Stimulated activated CD8-positive, alpha-beta memory T cell treated with anti-CD3 and anti-CD28 coated beads, Interleukin-15, amount 100 ng/mL, for 4 hours (primary cell): ENCODE measurements at places on chromosomes 13 and 19.

- no peak for DNase-seq
Observed at GRCh38 chr13:99828123-99828522, 143.4 kb downstream of the ZIC5 start.

DNA sequence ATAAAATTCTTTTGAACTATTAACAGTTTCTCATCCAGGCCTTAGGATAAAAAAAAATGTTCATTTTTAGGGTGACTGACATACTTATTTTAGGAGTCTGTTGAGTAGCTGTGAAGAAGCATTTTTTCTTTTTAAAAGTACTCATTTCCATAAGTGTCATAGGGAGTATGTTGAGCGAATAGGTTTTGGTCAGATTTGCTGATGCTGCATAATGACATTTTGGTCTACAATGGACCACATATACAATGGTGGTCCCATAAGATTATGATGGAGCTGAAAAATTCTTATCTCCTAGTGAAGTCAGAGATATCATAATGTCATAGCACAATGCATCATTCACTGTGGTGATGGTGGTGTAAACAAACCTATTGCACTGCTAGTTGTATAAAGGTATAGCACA, 17.4 kb downstream of the NBEA start:
- DNase-seq, result no peak

DNA sequence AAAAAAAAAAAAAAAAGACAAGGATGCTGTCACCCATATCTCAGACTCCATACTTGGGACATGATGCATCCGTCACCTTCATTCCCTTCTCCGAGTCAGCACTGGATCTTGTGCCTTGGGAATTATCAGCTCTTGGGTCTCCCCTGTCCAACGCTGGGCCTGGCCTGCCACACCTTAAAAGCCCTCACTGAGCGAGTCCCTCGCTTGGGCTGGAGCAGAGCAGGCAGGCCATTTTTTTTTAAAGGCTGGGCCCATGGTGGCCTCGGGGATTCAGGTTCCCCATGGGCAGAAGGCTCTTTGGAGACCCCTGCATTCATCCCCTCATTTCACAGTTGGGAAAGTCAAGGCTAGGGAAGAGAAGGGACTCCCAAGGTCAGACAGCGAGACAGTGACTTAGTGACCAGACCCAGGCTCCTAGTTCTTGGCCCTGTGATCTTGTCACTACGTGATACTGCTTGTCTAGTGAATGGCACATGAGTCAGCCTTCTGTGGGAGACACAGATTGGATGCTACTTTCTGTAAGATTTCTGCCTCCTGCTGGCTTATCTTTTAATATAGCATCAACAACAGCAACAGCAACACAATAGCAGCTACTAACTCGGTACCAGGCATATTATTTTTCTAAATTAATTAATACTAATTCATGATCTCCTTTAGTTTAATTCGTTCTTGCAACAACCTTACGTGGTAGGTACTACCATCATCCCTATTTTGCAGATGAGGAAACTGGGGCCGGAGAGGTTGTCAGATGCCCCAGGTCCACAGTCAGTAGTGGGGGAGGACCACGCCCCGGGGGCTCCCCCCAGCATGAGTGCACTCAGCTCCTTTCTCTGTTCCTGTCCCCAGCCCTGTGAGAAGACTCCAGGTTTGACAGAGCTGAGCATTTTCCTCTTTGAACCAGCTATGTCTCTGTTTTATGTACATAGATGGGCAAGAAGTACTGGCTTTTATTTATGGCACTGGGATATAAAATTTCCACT, 27.4 kb upstream of the ZNF536 start:
- no peak for DNase-seq

- no peak for DNase-seq
Observed at GRCh38 chr19:13493516-13494310, 12.6 kb downstream of the CACNA1A start.

- no peak for DNase-seq
Observed at GRCh38 chr19:31313291-31314030, 35.8 kb downstream of the TSHZ3 start.

- DNase-seq, result no peak
Observed at GRCh38 chr19:17576758-17577456, 21.5 kb downstream of the COLGALT1 start.

DNA sequence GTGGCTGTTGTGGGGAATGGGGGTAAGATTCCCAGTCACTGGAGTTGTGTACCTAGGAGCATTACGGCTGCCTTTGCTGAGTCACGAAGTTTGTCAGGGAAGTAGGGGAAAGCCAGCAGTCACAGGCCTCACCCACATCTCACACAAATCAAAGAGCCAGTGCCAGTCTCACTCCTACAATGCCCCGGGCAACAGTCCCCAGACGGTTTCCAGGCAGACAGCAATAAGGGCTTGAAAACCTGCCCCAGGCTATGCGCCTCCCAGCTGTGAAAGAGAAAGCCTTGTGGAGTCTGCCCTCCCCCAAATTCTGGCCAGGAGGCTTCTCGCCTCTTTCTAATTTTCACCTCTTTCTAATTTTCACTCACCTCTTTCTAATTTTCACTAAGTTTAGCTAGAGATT, 142.3 kb upstream of the EDNRB start:
- no peak for DNase-seq

GRCh38 chr13:74090397-74090796, 43.8 kb downstream of the KLF12 start:
- no peak for DNase-seq

- no peak for DNase-seq
Observed at GRCh38 chr13:102461302-102461701, 59.5 kb upstream of the FGF14 start.

DNA sequence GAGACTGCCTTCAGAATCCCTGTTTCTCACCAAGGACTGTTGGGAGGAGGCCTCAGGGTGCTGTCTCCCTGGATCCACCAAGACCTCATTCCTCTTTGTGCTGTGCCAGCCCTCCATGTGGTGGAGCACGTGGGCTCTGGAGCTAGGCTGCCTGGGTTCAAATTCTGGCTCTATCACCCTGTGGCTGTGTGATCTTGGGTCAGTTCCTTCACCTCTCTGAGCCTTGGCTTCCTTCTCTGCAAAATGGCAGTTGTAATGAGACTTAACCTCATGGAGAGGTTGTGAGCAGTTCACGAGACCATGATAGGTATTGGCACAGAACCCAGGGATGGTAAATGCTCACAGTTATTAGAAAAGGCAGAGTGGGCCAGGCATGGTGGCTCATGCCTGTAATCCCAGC, 6.4 kb downstream of the PNMA8C start:
- no peak for DNase-seq

GRCh38 chr19:45860359-45861259, 2.3 kb downstream of the SYMPK start:
- DNase-seq, result no peak

- no peak for DNase-seq
Observed at GRCh38 chr19:6048348-6048747, 62.0 kb downstream of the RFX2 start.

DNA sequence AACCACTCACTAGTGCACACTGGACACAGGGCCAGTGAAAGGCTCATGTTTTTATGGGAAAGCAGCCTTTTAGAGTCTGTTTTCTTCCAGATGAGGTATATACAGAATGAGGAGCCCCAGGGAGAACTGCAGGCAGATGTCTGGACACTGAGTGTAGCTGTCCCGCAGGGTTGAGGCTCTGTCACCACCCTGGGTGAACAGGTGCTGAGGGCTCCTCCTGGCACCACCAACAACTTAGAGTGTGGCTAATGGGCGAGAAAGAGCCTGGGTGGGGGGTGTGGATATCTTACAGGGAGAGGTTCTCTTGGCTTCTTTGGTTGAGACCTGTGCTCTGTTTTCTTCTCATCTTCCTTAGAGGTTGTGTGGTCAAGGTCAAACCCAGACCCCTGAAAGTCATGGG, 202.1 kb upstream of the GPR12 start:
- no peak for DNase-seq

DNA sequence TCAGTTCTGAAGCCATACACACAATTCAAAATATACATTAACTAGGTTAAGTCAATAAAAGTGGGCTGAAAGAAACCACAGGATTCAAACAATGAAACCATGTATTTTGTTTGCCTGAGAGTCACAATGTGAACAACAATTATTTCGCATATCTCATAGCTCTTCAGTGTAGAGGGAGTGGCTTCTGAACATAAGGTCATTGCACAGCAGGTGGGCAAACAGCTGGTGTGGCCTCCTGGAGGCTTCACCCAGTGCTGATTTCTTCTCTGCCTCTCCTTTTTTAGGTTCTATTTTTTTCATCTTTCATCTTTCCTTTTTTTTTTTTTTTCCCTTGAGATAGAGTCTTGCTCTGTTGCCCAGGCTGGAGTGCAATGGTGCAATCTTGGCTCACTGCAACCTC, 40.4 kb upstream of the ZNF254 start:
- no peak for DNase-seq

DNA sequence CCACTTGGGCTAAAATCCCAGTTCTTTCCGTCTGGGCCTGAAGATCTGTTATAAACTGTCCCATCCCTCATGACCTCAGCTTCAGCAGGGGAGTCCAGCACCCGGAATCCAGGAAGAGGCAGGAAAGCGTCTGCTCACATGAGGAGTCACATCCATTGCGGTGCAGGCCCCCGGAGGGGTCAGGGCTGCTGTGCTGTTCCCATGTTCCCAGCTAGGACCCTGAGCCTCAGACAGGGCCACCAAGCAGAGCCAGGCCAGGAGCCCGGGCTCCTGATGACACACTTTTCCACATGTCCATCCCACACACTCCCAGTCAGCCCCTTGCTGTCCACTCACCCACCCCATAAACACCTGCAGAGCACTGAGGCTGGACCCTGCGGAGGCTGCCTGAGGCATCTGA, 45.3 kb upstream of the VSTM2B start:
- DNase-seq, result no peak

DNA sequence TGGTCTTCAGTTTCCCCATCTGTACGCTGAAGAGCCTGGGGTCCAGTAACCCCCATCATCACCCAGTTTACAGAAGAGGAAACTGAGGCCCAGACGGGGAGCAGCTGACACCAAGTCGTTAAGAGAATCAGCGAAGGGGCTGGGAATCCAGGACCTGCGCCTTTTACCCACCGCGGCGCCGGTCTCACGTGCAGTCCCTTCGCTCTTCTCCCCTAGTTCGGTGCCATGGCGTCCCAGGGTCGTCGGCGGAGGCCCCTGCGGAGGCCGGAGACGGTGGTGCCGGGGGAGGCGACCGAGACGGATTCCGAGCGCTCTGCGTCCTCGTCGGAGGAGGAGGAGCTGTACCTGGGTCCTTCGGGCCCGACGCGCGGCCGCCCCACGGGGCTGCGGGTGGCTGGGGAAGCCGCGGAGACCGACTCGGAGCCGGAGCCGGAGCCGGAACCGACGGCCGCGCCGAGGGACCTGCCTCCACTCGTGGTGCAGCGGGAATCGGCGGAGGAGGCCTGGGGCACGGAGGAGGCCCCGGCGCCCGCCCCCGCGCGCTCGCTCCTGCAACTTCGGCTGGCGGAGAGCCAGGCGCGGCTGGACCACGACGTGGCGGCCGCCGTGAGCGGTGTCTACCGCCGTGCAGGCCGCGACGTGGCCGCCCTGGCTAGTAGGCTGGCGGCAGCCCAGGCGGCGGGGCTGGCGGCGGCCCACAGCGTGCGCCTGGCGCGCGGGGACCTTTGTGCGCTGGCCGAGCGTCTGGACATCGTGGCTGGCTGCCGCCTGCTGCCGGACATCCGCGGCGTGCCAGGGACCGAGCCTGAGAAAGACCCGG, 698 bp downstream of the BLOC1S3 start:
- DNase-seq, result peak; percentile 13

DNA sequence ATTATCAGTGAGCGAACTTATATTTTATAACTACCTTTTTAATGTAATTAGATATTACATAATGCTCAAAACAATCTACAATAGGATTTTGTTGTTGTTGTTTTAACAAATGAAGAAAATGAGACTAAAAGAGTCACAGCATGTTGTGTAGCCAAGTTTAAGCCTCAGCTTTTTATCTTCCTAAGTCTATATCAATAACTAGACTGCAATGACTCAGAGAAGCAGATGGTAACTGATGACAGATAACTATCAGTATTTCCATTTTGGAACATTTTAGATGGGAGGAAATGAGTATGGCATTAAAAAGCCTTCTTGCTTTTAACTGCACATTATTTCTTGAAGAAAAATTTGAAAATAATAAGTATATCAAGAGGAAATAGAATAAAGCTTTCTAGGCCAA, 825.2 kb downstream of the SLITRK1 start:
- no peak for DNase-seq

- no peak for DNase-seq
Observed at GRCh38 chr13:37011002-37011401, 10.4 kb downstream of the EXOSC8 start.

- DNase-seq, result no peak
Observed at GRCh38 chr13:33194820-33195692, 90.5 kb downstream of the STARD13 start.

GRCh38 chr13:37488726-37489125, 109.8 kb downstream of the POSTN start:
- no peak for DNase-seq

- DNase-seq, result no peak
Observed at GRCh38 chr13:24112791-24113190, 47.7 kb upstream of the SPATA13 start.

DNA sequence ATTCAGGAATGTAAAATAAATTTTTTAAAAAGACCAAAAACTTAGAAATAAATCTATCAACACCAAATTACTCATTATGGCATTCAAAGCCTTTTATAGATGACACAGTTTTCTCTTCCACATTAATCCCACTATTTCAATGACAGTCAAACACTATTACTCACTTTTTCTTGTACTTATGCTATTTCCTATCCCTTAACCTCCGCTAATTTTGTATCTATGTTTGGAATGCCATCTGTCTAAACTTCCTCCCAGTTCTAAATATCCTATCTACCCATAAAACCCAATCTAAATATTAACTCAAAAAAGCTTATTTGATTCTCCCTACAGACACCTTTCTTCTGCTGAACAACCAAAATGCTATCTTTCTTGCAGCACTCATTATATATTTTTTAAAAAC, 203.5 kb downstream of the ENOX1 start:
- DNase-seq, result no peak

DNA sequence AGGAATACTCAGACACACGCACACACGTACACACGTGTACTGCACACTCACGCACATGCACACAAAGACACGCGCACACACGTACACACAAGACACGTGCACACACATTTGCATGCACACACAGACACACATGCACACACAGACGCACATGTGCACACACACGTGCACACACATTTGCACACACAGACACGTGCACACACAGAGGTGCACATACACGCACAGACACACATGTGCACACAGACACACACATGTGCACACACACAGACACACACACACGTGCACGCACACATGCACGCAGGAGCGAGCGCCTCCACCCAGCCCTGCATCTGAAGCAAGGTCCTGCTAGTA, 81.1 kb downstream of the GADD45B start:
- DNase-seq, result no peak
